Metanephros (tissue), 2 donors: ENCODE measurements at places on chromosomes 3 and 15. TPM values are rescaled to one million over a fixed set of nuclear protein-coding genes. Genes with fewer than 3 reads are reported as not detected.

PRSS50 gene
- 0.99 TPM for total RNA-seq

SPINK8 gene
- total RNA-seq = not detected

PLXND1 gene
- total RNA-seq = 213 TPM

ACSBG1 gene
- 1.4 TPM for total RNA-seq

ROBO2 gene
- total RNA-seq = 61.7 TPM

HES1 gene
- total RNA-seq = 91.4 TPM

CYP1A2 gene
- total RNA-seq = not detected

MYL3 gene
- total RNA-seq = 23.5 TPM

SMAD6 gene
- total RNA-seq = 52.7 TPM

GOLGA8G gene
- total RNA-seq = not detected

SMCO1 gene
- total RNA-seq = 3.5 TPM

LRRC34 gene
- total RNA-seq = 8.3 TPM

ZNF662 gene
- total RNA-seq = 16.9 TPM

TMC3 gene
- not detected for total RNA-seq

SLC51A gene
- total RNA-seq = 1.9 TPM

CILP gene
- 9.8 TPM for total RNA-seq

KBTBD8 gene
- total RNA-seq = 1.7 TPM

ALDH1A2 gene
- total RNA-seq = 157 TPM

CLDN18 gene
- 0.29 TPM for total RNA-seq

CD200 gene
- total RNA-seq = 13.4 TPM

LRIG1 gene
- total RNA-seq = 50.1 TPM

GPR62 gene
- total RNA-seq = 0.06 TPM

TCAIM gene
- 35.4 TPM for total RNA-seq

REC114 gene
- not detected for total RNA-seq

ZNF774 gene
- total RNA-seq = 1.8 TPM

UPK1B gene
- 8.8 TPM for total RNA-seq

EXOG gene
- total RNA-seq = 13.5 TPM

KLHL6 gene
- total RNA-seq = 3.5 TPM

LRRC31 gene
- not detected for total RNA-seq

PPM1L gene
- total RNA-seq = 17.7 TPM

CMTM7 gene
- 18.6 TPM for total RNA-seq

RYR3 gene
- 10.8 TPM for total RNA-seq

KNG1 gene
- 116 TPM for total RNA-seq

PATL2 gene
- 1.2 TPM for total RNA-seq

LDHAL6B gene
- total RNA-seq = not detected

FAM3D gene
- total RNA-seq = 0.82 TPM

GOLGA8T gene
- 1.8 TPM for total RNA-seq

CCR8 gene
- total RNA-seq = not detected

PP2D1 gene
- total RNA-seq = not detected

EPHB1 gene
- 6.8 TPM for total RNA-seq

MAP6D1 gene
- 4.0 TPM for total RNA-seq

CCDC50 gene
- 64.0 TPM for total RNA-seq

GOLGA8M gene
- total RNA-seq = 3.7 TPM

IFT80 gene
- total RNA-seq = 36.3 TPM

SYNM gene
- total RNA-seq = 33.3 TPM

GPR27 gene
- 9.0 TPM for total RNA-seq

RHOV gene
- total RNA-seq = 3.3 TPM

CFAP44 gene
- total RNA-seq = 9.3 TPM

LRRC3B gene
- total RNA-seq = 3.7 TPM

PROS1 gene
- total RNA-seq = 27.5 TPM

CSPG4 gene
- total RNA-seq = 45.7 TPM

ATP10A gene
- total RNA-seq = 5.1 TPM

TNFSF10 gene
- total RNA-seq = 50.2 TPM

CHDH gene
- total RNA-seq = 11.5 TPM
